ENCODE measurements at places on chromosomes 7 and 10.

DNA sequence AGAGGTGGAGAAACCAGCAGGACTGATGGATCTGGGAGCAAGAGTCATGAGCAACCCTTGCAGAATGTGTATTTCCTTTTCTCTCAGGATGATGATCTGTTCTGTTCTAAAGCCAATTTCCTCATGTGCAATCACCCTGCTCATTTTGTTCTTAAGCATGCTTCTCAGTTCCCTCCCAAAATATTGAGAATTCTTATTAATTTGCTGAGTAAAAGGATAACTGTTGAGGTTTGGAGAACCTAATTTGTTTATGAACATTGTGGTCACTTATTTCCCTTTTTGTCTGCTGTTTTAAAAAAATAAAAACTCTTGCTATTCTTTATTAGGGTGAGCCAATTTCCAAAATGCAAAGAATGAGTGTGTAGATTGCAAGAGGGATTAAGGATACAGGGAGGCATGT, 106.8 kb downstream of the APBB1IP start:
- no peak for DNase-seq

DNA sequence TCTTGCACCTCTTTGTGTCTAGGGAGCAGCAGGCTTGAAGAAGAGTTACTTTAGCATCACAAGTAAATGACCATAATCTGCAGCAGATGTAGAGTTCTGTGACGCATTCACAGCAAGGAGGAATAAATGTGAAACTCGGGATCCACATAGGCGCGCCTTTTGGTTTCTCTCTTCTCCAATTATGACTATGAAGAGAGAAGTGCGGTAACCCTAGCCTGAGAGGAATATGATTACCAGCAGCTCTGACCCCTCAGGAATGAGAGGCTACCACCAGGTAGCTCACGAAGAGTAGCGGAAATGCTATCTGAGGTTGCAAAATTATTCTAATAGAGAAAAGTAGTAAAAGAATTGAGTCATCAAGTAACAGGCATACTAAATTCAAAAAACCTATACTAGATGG, 25.2 kb upstream of the DMTF1 start:
- DNase-seq = no peak

DNA sequence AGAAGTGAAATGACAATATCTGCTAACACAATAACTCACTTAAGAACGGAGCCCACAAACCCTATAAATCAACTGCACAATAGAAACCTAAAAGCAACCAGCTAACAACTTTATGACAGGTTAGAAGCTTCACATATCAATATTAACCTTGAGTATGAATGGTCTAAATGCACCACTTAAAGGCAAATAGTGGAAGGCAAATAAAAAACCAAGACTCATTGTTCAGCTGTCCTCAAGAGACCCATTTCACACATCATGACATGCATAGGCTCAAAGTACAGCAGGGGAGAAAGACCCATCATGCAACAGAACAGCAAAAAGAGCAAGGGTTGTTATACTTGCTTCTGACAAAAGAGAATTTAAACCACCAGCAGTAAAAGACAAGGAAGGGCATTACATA, 46.8 kb downstream of the CDC14C start:
- no peak for DNase-seq

DNA sequence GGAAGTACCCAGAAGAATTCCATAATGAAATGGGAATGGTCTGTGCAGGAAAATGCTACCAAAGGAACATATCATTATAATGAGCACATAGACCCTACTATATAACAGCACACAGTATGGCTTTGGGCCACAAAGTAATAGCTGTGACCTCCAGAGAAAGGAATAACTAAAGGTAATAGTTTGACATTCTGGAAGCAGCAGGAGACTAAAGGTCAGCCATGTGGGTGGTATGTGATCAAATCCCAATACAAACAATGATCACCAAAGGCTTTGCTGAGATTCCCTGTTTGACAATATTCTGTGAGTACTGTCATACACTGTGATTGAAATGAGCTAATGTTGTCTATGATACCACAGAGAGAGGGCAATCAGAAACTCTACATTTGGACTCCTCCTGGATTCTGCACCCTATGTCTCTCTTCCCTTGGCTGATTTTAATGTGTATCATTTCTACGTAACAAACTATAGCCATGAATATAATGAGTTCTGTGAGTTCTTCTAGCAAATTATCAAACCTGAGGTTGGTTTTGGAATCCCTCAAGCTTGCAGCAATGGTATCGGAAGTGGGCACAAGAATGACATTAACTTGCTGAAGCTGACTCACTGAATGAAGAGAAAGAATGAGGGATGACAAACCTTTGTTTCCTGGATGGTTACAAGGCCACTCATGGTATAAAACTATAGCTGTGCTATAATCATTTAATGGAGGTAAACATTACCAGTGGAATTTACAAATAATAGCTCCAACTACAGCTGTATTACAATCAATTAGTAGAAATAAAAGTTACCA, 99.6 kb downstream of the JMJD1C start:
- no peak for DNase-seq

DNA sequence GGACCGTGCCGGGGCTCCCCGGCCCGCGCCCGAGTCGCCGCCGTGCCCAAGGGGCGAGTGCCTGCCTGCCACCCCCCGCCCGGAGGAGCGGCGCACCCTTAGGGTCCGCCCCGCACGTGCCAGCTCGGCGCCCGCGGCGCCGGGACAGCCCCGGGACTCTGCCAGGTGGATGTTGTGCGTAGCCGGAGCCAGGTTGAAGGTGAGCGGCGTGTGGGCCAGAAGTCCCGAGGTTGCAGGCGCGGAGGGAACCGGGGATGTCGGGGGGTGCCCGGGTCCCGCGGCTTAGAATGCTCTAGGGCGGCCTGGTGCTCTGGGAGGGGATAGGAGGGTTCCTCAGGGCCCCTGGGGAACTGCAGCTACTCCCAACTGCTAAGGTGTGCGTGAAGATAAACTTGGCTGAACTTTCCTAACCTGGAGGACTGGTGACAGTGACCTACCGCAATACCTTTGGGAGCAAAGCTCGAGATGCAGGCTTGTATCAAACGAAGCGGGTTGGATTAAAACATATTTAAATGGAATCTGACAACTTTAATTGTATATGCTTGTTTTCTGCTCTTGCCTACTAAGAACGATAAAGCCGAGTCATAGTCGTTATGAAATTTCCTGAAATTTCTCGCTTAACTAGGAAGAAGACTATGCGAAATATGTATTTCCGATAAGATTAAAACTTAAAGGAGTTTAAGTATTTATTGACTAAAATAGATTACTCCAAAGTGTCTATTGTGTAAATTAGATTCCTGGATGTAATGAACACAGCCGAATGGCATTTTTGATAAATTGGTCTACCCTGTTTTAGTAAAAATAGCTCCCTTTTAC, at the start of gene CUX1:
Gene CUX1 (plus strand): TSS at position 156 of the 816 bp plus-strand sequence. CDS start 14 bp downstream, at position 170.
- peak; percentile 52 for DNase-seq

DNA sequence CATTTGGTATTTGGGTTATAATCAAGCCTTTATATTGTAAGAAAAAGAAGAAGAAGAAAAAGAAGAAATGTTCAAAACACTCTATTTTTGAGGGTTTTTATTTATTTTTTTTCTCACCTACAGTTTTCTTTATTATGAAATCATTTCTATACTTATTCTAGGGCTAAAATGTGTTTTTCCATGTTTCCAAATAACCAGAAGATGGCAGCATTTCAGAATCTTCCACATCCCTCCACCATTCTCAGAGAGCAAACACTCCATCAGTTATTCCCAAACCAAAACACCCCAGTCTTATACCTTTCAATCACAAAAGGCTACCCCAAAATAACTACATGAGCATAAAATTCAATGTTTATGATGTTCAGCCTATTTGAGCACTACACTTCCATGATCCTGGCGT, 38.7 kb upstream of the PPP1R17 start:
- DNase-seq = peak; percentile 38

DNA sequence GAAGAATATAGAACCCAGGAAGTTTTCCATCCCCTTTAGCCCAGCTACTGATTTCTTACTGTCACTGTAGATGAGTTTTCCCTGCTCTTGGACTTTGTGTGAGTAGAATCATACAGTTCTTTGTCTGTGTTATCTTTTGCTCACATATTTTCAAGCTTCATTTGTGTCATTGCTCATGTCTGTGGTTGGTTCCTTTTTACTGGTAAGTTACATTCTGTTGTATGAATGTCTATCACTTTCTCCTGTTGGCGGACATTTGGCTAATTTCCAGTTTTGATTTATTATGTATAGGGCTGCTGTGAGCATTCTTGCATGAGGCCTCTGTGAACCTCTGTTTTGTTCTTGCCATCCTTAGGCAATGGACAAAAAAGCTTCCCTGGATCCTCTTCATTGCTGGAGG, 5.3 kb downstream of the GLRX3 start:
- no peak for DNase-seq

DNA sequence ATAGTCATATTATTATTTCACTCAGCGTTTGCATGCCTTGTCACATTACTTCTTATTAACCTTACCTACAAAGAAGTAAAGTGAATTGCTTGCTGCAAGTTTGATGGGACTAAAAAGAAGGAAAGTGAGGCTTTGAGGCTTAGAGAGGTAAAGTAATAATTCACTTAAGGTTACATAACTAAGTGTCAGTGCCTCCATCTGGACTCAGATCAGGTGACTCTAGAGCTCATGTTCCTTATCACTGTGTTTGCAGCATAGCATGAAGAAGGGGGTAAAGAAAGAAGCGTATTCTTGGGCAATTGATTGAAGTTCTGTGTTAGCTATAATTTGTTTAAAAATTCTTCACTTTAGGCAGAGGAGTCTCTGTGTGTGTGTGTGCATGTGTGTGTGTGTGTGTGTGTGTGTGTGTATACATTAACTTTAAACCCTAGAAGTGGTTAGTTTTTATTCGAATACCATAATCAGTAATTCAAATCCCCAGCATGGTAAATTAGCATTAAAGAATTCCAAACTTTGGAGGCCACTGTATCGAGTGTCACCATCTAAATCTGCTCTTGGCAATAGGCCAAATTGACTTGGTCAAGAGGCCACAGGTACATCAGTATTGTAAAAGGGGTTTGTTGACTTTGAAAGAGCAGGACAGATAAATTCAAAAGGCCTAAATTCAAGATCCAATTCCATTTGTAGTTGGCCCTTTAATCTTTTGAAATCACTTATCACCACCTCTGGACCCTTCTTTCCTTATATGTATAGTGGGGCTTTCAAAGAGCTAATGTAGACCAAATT, 2.2 kb upstream of the PON3 start:
- DNase-seq = no peak
